ENCODE measurements at places on chromosomes 4 and X. TPM values are rescaled to one million over a fixed set of nuclear protein-coding genes. Genes with fewer than 3 reads are reported as not detected.

- DNase-seq = no peak
Measured at GRCh38 chrX:121014826-121015225, 29.3 kb upstream of the CT47A1 start.

The NWD2 gene
- total RNA-seq = not detected

- no peak for DNase-seq
Measured at GRCh38 chrX:79415056-79415455, 47.9 kb upstream of the ITM2A start.

GRCh38 chr4:3699678-3700077 lies 66.5 kb upstream of the ADRA2C start:
- no peak for DNase-seq

The CCNA2 gene
- 6.2 TPM for total RNA-seq

DNA sequence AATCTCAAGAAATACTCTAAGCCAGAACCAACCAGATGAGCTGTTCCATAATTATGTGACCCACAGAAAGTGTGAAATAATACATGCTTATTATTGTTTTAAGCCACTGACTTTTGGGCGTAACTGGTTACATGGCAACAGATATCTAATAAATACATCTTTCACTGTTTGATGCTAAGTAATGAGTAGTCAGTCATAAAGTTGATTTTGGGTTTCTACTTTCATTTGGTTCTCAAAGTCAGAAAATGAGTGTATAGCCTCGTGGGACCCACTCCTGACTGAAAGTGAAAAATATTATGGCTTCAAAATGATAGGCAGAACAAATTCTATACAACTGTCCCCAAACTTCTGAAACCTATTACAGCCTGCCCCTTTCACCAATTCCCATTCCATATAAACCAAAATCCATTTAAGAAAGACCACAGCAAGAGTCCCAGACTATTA lies 88.0 kb upstream of the CBR4 start:
- no peak for DNase-seq

The FATE1 gene
- total RNA-seq = not detected

DNA sequence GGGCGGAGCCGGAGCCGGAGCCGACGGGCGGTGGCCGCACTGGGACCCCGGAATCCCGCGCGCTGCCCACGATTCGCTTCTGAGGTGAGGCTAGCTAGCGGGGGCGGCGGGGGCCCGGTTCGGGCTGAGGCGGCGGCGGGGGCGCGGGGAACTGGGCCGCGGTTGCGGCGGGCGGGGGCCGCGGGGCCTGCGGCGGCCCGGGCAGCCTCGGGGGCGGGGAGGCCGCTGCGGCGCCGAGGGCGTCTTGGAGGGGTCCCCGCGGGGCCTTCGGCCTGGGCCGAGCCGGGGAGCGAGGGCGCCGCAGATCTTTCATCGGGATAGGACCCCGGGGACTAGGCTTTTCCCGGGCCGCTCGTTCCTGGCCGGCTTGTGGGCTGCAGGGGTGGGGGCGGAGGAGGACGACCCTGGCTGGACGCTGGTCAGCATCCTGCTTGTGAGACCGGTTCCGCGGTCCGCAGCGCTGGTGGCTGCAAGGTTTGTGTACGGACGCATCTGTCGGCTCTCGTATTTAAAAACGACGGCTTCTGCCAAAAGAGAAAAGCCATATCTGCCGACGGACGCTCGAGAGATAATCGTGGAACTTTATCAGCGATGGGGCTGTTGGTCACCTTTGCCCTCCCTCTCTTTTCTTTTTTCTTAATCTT lies 419 bp downstream of the ADD1 start:
- DNase-seq = no peak

The C1QTNF7 gene
- not detected for total RNA-seq

DNA sequence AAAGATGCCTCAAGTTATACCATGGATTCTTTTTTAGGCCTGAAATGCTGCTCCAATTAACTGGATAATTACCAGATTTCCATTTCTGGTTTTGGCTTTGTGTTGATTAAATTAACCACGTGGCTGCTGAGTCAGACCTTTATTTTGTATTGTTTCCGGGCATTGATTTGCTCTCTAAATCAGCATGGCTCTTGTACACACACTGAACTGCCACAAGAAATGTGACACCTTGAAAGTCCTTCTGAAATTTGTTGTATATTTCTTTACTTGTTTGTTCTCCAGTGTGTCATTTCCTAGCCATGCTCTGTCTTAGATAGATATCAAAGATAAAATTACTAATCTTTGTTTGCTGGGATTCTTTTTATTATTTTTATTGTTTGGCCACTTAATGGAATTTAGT lies 11.7 kb downstream of the MTTP start:
- DNase-seq = no peak

The GJB1 gene
- total RNA-seq = not detected

DNA sequence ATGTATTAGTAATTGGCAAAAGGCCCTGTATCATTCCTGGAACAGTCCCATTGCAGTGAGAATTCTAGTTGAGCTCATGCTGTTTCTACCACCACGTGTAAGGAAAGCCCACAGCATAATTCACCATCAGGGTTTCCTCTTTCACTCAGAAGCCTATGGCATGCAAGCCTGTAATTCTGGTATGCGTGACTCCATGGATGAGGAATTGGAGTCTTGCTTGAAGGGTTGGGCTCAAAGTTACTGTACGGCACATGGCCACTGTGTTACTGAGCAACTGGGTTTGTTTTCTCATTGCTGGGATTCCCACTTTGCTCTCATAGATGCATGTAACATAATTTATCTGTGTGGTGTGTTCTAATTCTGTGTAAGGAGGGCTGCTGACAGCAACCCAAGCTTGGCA lies 132.3 kb upstream of the NR3C2 start:
- DNase-seq = peak; percentile 53

The ADGRL3 gene
- 29.6 TPM for total RNA-seq

The ADAMTS3 gene
- 4.2 TPM for total RNA-seq

- no peak for DNase-seq
Measured at GRCh38 chrX:133335027-133335426, 80.3 kb downstream of the GPC4 start.

DNA sequence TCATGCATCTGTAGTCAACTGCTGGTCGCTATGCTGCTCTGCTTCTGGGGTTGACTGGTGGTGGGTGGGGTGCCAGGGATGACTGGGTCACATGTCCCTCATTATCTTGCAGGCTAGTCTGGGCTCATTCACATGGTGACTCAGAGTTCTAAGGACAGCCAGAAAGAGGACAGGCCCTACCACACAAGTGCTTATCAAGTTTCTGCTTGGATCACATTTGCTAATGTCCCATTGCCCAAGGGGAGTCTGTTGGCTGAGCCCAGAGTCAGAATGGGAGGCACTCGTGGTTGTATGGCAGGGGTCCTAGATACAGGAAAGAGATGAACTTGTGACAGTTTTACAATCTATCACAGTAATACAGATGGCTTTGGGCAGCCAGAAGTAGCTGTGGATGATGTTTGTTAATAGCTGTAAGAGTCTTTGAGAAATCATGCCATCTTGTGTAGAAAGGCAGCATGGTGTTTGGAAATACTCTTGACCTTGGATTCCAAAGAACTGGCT lies 221.3 kb downstream of the GPAT3 start:
- DNase-seq = no peak

DNA sequence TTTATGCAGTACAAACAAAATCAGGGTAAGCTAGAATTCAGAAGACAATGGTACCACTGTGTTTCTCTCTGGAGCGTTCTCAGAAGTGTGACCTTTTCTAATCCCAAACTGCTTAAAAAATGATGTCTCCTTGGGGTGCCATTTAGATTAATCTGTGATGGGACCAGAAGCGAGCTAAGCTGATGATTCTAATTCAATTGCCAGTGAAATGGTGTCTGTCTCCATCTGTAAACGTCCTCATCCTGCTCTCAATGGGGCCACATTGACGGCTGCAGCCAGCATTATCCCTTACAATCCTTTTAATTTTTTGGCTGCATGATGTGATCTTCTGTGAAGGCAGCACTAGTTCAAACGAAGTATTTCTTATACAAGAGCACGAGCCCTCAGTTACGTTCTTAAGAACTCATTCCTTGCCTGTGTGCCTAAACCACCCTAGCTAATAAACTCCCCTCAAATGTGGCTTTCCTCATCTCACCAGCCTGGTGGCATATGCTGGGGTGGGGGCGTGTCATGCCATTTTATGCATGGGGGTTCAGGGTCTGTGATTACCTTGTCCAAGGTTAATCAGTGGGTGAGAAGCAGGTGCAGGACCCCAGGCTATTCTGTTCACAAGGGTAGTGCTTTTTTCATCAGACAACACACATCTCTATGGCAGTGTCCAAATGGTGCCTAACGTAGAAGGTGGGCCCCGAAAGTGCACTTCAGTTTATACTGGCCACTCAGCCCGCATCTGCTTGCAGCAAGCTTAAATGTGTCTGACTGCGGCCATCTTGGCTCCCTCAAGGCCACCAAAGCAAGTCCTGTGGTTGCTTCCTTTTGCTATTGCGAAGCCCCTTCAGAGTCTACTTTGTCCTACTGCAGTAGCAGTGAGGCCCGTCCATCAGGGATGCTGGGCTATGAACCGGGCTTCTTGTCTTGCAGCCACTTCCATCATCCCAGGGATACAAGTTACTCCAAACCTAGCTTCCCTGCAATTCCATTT lies 45.7 kb upstream of the SLC2A9 start:
- no peak for DNase-seq

GRCh38 chrX:70453024-70453618 lies 8.5 kb downstream of the DLG3 start:
- DNase-seq = no peak

The NAP1L3 gene
- total RNA-seq = 10.8 TPM

The FRG2 gene
- total RNA-seq = not detected

The ADH1A gene
- total RNA-seq = not detected

The PAGE4 gene
- not detected for total RNA-seq

DNA sequence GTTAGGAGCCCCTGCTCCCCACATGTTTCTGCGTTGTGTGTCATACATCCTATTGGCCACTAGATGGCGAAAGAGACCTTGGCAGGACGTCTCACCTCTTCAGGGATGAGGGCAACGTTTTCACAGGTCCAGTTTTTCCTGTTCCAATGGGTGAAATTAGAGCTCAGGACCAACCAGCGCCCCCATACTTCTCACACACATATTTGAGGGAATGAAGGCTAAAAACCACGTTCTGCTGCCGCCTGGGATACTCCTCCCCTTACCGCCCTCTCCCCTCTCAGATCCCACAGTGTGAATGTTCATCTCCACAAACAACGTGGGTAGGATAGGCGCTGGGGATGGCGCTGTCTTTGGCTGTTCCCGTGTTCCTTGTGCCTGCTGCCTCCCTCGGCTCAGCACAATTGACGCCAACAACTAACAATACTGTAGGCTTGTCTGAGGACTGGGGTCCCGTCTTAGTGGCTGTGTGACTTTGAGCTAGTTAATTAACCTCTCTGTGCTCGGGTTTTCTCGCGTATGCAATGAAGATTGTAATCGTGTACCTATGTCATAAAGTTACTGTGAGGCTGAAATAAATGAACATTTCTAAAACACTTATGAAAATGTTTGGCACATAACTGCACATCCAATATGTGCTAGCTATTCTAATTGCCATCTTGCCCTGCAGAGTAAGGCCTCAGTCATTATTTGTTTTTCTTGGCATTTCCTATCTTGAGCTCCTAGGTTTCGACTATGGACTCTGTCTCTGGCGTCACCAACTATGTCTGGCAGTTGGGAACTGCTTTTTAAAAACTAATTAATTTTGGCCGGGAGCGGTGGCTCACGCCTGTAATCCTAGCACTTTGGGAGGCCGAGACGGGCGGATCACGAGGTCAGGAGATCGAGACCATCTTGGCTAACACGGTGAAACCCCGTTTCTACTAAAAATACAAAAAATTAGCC lies 181.3 kb upstream of the STK26 start:
- DNase-seq = peak; percentile 12

- no peak for DNase-seq
Measured at GRCh38 chr4:69473699-69474098, 22.0 kb downstream of the UGT2B4 start.

The CLGN gene
- 1.1 TPM for total RNA-seq

The HSFX3 gene
- total RNA-seq = not detected

- no peak for DNase-seq
Measured at GRCh38 chr4:6297266-6297815, 27.7 kb downstream of the WFS1 start.

DNA sequence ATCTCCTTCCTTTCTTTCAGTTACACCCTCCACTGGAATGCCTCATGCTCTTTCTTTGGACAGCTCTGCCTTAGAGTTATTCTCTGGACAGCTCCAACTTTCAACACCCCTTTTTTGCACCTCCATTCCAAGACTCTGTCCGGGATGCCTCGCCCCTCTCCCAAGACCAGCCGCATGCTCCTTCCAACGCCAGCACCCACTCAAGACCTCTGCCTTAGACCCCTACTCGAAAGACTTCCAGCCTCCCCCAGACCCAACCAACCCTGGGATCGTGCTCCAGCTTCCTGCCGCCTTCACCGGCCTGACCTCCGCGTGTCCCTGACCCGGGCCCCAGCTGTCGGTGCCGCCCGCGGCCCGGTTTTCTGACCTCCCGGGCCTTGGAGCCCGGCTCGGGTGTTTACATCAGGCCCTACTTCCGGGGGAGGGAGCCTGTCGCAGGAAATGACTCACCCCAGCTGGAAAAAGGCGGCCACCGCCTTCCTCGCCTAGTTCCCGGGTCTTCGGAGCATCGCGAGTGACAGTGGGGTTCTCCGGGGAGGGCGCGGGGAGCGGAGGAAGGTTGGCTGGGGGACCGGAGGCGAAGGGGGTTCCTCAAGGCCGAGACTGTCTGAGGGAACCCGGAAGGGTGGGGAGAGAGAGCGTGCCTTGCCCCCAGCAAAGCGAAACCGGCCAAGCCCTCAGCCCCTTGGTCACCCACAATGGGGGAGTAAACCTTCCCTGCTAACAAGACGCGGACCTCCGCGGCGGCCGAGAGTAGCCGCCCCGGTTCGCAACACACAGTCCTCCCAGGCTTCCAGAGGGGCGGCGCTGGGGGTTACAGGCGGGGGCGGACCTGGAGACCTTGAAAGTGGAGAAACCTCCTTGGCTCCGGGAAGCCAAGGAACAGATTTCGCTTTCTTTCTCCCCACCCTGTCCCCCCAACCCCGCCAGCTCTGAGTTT lies at the start of gene WDR45:
WDR45 (minus strand) TSS at position 399 of the 940 bp plus-strand sequence. CDS start 1,792 bp downstream, outside the sequence.
- peak; percentile 52 for DNase-seq

DNA sequence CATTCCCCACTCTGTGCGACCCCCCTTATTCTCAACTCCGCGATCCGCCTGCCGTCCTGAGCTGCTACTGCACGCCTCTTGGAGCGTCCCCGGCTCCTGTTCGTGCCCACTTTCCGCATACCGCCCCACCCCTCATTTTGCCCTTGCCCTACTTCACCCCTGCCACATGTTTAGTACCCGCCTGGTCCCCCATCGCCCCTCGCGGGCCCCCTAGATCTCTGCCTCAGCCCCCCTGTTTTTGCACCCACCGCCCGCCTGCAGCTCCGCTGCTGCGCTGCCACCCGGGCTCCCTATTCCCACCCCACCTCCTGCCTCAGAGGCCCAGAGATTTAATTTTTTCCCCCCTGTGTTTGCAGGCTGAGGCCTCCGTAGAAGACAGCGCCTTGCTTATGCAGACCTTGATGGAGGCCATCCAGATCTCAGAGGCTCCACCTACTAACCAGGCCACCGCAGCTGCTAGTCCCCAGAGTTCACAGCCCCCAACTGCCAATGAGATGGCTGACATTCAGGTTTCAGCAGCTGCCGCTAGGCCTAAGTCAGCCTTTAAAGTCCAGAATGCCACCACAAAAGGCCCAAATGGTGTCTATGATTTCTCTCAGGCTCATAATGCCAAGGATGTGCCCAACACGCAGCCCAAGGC lies 1.4 kb downstream of the MAGED1 start:
- DNase-seq = peak; percentile 21

GRCh38 chr4:40099010-40099409 lies 42.4 kb downstream of the N4BP2 start:
- DNase-seq = no peak

Measured in astrocyte (in vitro differentiated cells and primary cell).